ENCODE measurements at places on chromosomes 2 and 18.

DNA sequence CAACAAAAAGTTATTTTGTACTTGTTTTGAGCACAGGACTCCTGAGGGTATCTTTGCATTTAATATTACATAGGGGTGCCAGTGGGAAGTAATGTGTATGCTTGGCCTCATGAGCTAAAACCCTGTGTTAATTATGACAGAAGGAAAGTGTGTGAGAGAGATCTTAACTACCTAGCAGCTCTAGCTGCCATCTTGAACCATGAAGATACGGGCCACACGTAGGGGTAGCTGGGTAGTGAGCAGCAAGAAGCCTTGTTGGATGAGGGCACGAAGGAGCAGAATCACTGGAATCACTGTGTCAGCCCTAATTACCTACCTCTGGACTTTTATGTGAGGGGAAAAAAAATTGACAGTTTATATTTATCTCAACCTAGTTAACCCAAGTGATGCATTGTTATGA, 15.4 kb upstream of the CASP10 start:
- DNase-seq = no peak

- DNase-seq = no peak
These were observed 21.7 kb downstream of the C18orf63 start for GRCh38 chr18:74337155-74337911.

DNA sequence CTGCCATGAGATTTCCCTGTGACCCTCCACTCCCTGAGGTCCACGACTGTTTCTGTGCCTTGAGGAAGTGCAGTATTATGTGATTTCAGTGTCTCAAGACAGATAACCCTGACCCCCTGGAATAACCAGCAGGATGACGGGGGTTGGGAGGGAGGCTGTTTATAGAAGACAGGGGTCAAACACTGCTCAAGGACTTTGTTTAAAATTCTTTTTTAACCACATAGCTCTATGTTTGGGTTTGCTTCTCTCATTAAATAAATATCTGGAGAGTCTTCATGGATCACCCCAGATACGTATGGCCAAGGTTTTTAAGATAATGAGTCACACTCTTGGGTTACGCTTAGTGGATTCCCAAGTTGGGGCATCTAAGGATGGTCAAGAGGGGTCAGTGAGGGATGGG, 523.8 kb upstream of the TNP1 start:
- no peak for DNase-seq

DNA sequence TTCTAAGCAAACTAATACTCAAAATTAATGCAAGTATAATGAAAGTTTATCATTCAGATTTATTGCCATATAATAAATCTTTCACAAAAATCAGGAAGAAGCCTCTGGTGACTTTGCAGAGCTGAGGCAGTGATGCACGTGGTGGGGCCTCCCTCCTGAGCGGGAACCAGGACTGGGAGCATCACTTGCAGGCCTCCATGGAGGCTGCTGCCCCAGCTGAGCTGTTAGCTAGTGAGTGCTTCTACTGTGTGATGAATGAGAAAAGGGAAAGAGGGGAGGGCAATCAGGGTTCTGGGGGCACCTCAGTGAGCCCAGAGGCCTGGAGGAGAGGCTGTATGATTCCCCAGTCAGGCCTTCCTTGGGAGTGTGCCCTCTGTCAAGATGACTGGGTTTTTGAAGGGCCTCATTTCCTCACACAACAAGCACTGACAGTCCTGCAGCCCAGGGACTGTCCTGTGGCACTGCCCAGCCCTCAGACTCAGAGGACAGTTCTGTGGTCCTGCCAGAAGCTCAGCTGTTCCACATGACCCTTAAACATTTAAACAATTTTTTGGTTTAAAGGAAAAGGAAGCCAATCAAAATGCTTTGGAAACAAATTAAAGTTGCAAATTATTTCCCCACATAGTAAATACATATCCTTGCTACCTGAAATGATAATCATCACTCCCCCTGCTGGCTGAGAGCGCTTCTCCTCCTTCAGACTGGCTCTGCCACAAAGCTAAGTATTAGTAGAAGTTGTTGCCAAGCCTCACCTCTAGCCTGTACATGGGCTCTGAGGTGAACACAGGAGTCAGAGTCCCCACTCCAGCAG, 90.9 kb upstream of the SMAD7 start:
- no peak for DNase-seq

- DNase-seq = no peak
These were observed 89.1 kb upstream of the MBOAT2 start for GRCh38 chr2:9092383-9093282.

- DNase-seq = no peak
These were observed 85.6 kb upstream of the TSPYL6 start for GRCh38 chr2:54341656-54342055.

All from GF-D8 (cell line).